ENCODE measurements at places on chromosomes 3 and 15. TPM values are rescaled to one million over a fixed set of nuclear protein-coding genes. Genes with fewer than 3 reads are reported as not detected.

GRCh38 chr3:13480340-13481318 lies 523 bp downstream of the HDAC11 start:
- no peak for DNase-seq

The TJP1 gene
- 155 TPM for polyA plus RNA-seq

DNA sequence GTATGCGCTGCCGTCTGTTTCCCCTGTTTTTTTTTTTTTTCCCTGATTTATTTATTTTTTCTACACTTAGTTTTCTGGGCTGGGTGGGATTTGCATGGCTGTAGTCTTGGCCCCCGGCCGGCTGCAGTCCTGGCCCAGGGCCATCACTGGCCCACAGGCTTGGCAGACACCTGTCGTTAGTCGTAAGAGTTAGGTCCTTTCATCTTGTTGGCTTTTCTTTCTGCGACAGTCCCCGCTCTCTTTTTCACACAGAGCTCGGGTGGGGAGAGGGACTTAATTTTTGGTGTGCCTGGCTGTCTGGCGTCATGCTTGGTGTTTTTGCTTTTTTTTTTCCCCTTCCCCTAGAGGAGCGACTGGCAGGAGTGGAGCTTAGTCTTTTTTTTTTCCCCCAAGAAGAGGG lies 183.4 kb downstream of the KLF13 start:
- no peak for DNase-seq

DNA sequence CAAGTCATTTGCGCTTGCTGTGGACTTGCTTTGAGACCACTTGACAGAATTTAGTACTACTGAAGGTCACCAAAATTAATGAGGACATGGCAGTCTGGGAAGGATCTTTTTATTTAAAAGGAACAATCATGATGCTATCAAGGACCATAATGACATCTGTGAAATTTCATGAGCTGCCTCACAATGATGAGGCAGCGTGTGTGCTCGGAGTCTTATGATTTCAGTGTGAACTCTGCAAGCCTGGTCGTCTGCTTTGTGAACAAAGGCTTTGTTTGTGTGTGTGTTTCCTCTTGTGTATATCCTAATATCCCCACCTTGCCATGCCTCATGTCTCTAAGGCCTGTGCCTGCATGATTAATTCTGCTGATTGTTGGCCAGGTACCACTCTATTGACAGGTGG lies 46.7 kb downstream of the RAD54L2 start:
- no peak for DNase-seq

DNA sequence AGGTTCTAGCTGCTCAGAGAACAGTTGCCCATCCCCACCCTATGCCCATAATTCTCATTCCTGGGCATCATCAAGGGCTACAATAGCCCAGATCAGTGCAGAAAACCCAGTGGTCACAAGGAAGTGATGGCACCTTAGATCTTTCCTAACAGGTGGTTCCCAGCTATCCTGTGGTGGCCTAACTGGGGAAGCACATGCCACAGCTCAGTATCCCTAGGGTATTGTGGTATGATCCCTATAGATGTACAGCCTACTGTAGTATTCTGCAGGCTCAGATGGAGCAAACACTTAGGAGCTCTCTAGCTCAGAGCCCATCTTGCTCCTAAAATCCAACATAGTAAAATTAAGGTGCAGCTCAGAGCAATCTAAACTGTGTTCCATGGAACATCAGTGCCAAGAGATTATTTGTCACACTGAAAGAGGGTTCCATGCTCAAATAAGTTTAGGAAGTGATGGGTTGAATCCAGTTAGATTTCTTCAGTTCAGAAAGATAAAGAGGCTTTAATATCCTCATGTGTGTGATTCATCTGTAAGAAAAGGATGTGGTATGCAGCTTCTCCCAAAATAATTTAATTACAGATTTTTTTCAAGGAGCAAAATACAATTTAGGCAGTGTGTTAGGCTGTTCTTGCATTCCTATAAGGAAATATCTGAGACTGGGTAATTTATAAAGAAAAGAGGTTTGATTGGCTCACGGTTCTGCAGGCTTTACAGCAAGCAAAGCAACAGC lies 4.4 kb downstream of the A4GNT start:
- DNase-seq: no peak

- DNase-seq: no peak
Observed at GRCh38 chr15:97566961-97567360, 393.5 kb upstream of the ARRDC4 start.

DNA sequence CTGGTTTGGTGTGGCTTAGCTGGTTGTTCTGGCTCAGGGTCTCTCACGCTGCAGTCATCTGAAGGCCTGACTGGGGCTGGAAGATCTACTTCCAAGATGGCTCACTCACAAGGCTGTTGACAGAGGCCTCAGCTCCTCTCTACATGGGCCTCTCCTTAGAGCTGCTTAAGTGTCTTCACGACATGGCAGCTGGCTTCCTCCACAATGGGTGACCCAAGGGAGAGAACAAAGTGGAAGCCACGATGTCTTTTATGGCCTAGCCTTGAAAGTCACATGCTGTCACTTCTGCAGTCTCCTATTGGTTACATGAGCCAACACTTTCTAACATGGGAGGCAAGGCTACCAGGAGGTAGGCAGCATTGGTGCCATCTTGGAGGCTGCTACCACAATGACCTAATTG lies 13.4 kb upstream of the PDE8A start:
- DNase-seq: no peak

- DNase-seq: no peak
Observed at GRCh38 chr3:146223401-146224373, 27.2 kb downstream of the PLSCR4 start.

DNA sequence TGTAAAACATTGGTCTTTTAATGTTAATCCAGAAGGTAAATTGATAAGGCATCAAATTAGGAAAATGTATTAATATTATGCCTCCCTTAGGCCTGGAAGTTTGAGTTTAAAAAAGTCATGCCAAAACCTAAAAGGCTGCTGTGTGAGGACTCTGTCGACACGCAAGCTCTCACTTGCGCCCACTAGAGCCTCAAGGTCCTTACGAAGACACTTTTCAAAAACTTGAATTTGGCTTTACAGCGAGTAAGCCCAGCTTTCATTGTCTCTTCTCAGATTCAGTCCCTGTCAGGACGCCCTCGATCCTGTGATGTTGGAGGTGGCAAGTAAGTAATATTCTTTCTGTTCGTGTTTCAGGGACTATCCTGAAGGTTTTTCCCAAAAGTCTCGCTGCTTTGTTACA lies 89.7 kb downstream of the CRTC3 start:
- DNase-seq: no peak

GRCh38 chr15:87549296-87549695 lies 707.2 kb downstream of the NTRK3 start:
- DNase-seq: no peak

GRCh38 chr3:144287001-144287400 lies 315.4 kb downstream of the DIPK2A start:
- DNase-seq: no peak

DNA sequence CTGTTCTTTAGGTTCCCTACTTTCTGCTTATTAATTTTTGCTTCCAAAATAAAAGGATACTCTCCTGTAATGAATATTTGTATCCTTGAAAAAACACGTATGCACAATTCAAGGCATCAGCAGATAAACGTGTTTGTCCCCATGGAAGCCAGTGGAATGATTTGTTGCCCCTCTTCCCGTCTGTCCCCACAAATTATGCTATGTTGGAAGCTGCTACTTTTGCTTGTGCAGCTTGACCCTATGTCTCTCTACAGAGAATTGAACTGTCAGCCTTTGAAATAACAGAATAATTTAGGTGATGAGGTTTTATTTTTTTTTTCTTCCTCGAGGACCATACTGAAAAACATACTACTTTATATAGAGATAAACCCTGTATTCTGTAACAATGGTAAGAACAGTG lies 401.5 kb upstream of the GOLIM4 start:
- no peak for DNase-seq

DNA sequence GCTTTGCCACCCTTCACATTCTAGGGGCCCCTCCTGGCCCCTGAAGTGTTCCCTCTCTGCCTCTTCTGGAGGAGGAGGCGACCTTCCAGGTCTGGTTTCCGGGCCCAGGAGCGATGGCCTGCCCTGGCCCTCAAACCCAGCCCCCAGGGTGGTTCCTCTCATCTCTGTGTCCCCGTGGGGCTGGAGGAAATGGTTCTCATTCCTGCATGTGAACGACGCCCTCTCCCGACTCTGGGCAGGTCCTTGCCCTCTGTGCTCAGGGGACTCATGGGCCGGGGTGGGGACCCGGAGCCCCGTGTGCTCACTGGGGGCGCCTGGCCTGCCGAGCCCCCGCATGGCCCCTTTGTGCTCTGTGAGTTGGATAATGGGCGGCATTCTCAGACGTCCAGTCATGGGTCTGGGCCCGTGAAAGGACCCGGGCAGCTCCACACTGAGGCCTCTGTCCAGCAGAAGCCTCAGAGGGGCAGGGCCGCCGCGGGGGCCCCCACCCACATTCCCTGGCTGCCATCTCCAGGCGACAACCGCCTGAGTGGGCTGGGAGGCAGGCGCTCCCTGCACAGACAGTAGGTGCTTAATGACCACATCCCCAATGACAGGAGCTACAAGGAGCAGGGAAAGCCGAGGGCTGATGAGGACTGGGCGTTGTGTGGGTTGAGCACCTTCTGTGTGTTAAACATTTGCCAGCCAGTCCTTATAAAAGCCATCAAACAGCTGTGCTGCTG lies 5.5 kb upstream of the PLXND1 start:
- no peak for DNase-seq

The TLR9 gene
- 0.27 TPM for polyA plus RNA-seq

The GRK7 gene
- not detected for polyA plus RNA-seq

The LYZL4 gene
- not detected for polyA plus RNA-seq

GRCh38 chr15:68503213-68503612 lies 71.2 kb upstream of the ITGA11 start:
- DNase-seq: no peak

- no peak for DNase-seq
Observed at GRCh38 chr3:51374456-51374855, 10.6 kb upstream of the MANF start.

GRCh38 chr15:81524496-81524895 lies 150.5 kb upstream of the TMC3 start:
- no peak for DNase-seq

The CCDC39 gene
- polyA plus RNA-seq: 4.6 TPM

GRCh38 chr3:94076055-94076454 lies 13.2 kb downstream of the NSUN3 start:
- no peak for DNase-seq

The MITF gene
- polyA plus RNA-seq: 43.6 TPM

The MUC20 gene
- 16.7 TPM for polyA plus RNA-seq

- no peak for DNase-seq
Observed at GRCh38 chr15:99452728-99453636, 112.8 kb upstream of the MEF2A start.

DNA sequence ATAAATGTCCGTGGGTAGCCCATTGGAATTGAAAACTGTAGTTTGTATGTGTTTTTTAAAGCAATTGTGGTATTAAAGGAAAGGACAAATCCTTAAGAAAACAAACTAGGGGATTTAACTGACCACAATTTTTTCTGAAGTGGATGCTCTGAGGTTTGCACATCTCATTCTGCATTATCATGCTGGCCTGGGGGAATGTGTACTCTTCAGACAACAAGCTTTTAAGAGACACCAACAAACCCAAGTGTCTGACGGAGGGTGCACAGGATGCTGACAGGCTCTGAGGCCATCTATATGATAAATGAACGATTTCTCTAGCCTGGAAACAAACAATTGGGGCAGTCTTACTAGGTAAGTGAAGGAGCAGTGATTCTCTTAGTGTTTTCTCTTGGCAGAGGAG lies 9.1 kb downstream of the LINS1 start:
- DNase-seq: no peak

The HAUS2 gene
- 22.3 TPM for polyA plus RNA-seq

- no peak for DNase-seq
Observed at GRCh38 chr15:85579957-85580694, 199.7 kb downstream of the AKAP13 start.

DNA sequence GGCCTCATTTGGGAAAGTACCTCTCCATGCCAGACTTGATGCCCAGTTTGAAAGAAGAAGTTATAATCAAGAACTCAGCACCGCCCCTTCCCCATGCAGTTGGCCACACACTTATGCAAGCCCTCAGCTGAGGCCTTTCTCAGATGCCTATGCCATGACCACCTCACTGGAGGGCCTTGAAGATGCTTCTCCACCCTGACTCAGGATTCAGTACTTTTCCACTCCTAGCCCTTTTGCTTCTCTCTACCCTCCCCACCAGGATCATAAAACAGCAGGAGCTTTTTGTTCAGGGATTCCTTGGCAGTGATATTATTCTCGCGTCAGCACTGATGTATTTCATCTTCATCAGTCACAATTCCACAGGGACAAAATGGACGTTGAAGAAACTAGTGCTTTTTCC lies 313.5 kb downstream of the PYDC2 start:
- DNase-seq: no peak

DNA sequence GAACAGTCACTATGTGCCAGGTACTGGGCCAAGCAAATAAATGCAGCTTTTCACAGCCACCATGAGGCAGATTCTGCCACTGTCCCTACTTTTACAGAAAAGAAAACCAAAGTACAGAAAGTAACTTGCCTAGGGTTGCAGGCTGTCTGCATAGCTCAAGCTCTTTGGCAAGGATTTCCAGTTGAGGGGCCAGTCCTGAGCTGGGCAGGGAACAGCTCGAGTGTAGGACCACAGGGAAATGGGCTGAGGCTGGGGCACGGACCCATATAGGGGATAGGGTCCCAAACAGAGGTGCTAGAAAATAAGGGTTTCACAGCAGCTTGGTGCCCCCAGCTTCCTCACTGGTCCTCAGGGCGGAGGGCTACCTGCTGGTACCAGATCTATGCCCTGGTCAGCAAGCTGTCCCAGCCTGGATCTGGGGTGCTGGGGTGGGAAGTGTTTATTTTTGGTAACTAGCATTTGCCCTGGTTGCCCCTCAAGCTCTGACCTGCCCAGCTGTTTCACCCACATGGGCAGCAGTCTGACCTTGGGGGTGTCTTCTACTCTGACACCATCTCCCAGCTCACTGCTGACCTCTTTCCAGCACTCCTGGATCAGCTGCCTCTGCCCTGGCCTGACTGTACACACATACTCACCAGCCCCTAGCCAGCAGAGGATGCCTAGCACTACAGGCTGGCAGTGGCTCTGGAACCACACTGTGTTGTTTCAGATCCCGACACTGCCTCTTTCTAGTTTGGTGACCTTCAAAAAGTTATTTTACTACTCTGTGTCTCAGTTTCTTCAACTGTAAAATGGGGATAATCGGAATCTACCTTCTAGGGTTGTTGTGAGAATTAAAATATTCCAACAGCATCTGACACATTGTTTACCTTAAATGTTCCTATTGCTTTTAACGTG lies 16.2 kb downstream of the MRAS start:
- DNase-seq: no peak

DNA sequence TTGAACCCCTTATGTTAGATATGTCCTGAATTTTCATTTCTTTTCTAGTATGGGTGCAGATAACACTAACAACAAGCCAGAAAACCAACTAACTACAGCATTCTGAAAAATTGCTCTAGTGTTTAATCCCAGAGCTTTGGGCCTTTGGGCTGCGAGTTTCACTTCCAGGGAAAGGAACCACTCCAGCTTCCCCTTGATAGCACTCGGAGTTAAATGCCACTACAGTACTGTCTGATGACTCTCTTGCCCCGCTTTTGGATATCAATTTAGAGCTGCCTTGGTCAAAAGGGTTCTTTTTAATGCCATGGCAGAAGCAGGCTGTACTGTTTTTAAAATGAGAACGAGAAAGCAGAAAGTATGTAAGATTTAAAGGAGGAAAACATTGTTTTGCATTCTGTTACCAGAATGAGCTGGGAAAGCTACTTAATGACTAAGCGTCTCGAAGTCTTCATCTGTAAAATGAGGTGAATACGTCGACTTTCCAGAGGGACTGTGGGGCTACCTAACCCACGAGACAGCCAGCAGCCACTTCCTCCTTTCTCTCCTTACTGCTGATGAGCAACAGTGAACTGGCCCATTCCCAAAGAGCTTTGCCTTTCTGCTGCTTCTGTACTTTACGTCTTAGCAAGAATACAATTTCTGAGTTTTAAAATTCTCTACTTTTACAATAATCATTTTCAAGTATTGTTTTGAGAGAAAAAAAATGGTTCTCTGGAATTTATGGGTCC lies 299.3 kb upstream of the LYSMD4 start:
- no peak for DNase-seq

The VGLL3 gene
- polyA plus RNA-seq: 7.0 TPM
